ENCODE measurements at places on chromosomes 1 and 21. TPM values are rescaled to one million over a fixed set of nuclear protein-coding genes. Genes with fewer than 3 reads are reported as not detected.

Gene MX1
- total RNA-seq = 28.6 TPM

Gene RNU1-3
- 13,769 TPM for total RNA-seq

Gene FGR
- 15.3 TPM for total RNA-seq

Gene LIN28A
- not detected for total RNA-seq

Gene ACOT11
- total RNA-seq = 11.9 TPM
